HAP-1 (cell line): ENCODE measurements at places on chromosomes 1 and 21.

DNA sequence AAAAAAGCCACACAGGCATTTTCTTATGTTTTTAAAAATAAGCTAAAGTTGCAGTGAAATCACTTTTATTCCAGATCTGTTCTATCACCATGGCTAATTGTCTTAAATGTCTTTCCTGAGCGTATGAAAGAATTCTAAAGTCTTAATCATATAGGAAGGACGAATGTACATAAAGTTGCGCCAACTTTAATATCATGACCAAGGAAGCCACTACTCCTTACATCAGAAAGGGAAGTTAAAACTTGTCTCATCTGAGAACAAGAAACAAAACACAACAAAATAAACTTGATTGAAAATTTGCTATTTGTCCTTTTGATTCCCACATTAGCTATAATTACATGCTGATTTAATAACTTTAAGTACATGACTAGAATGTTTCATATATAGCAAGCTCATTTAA is 26.5 kb downstream of the CNIH4 start:
- DNase-seq: no peak

DNA sequence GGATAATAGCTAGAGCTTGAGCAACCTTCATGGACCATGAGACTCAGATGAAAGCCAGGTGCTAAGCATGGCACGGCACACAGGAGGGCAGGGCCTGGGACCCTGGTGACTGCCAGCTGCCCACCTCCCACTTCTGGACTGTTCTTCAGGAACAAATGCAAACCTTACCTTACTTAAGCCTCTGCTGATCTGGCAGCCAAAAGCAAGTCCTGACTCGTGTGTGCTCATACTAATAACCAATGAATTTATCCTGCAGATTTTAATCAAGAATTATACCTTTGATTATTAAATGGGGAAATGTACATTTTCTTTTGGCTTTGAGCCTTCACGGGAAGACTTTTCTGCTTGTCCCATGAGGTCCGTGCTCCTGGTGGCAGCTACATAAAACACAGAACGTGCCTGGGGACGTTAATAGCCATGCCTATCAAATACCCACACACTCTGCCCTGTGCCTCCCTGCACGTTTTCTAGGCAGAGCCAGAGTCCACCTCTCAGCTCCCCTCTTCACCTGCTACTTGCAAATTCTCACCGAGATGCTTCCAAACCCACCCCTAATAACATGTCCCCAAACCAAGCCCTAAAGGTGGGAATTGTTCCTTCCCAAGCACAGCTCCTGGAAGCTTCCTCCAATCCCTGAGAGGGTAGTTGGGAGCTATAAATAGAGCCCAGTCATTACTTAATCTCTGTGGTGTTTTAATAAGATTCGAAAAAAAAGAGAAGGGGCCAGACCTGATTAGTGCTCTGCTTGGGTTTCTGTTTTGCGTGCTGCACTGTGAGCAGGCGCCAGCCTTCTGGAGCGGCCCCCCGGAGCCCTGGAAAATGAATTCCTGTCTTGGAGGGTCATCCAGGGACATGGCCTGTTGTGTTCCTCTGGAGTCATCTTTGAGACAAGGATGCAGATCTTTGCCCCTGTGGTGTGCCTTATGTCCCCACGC is 33.5 kb downstream of the SLC1A7 start:
- no peak for DNase-seq

DNA sequence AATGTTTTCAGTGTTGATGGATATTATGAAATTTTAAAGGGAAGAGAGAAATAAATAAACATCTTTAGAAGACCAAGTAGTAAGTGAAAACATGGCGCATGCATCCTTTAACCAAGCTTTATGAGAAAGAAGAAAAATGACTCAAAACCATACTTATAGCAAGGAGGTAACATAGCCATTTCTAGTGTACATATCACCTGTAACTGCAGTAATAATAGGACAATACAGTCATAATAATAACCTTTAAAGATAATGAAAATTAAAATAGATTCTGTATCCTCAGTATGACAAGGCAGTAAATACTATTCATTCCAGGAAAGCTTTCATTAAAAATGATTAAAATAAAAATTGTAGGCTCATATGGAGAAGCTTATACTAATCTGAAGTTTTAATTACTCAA is 141.2 kb downstream of the COL24A1 start:
- no peak for DNase-seq

GRCh38 chr1:3009021-3009420 is 12.2 kb upstream of the ACTRT2 start:
- DNase-seq: no peak

GRCh38 chr1:84152649-84153056 is 8.6 kb downstream of the PRKACB start:
- no peak for DNase-seq
